ENCODE measurements at places on chromosomes 5 and 9.

DNA sequence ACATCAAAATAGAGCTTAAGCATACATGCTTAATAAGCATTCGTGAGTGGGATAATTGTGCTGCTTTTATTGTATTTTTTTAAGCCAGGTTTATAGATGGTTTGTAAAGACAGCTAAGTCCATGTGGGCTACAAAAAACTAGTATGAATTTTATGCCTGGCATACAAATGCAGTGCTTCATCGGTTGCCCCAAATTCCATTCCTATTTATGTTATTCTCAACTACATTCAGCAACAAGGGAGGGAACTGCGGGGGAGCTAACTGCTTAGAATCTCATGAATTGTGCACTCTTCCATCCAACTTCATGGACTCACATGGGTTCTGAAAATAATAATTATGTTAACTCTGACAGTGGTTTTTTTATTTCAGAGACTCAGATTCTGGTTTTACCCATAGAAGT, 199.2 kb downstream of the FAM170A start:
- DNase-seq, result no peak

DNA sequence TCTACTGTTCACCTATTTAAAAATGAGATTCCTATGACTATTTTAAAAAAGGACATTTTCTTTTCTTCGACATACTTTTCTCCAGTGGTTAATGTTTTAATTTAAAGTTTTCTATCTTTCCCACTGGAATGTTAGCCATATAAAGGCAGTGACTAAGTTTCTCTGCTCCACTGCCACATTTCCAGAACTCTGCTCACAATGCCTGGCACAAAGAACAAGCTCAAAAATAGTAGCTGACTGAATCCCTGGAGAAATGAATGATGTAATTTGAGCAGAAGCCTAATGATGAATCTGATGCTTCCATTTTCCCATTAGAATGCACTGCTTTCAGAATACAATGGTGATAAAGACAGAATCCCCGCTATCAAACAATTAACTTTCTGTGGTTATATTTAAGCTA, 817.8 kb downstream of the MTRR start:
- no peak for DNase-seq

DNA sequence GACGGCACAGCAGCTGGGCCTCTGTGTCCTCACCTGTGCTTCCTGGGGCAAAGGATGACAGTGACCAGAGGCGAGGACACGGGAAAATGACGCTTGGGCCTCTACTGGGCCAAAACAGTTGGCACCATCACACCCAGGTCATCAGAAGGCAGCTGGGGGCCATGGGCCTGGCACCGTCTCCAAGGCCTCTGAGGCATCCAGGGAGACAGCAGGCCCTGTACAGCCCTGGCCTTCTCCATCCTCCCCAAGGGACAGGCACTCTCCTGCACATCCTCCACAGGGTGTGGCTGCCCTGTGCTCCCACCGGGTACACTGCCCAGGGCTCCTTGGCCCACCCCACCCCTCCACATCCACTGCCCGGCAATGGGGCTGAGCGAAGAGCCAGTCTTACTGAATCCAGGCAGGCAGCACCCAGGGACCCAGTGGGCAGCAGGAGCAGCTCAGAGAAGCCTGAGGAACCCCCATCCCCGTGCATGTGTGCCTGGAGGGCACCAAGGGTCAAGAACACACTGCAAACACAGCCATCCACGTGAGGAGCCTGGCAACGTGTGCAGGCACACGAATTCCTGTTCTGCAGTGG, 4.0 kb downstream of the LPCAT1 start:
- DNase-seq, result no peak

DNA sequence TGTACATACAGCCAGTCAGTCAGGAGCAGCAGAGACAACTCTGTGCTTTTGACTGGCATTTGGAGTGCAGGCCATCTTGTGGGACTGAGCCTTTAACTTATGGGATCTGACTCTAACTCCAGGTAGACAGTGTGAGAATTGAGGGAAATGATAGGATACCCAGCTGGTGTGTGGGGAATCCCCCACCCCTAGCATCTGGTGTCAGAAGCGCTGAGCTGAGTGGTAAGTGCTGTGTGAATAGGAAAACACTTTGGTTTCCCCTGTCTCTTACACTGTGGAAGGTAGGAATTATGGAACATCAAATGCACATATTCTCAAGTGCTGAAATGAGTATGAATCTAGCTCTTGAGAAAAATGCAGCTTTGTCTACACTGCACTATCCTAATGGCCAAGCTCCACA, 43.9 kb downstream of the CCDC125 start:
- no peak for DNase-seq

DNA sequence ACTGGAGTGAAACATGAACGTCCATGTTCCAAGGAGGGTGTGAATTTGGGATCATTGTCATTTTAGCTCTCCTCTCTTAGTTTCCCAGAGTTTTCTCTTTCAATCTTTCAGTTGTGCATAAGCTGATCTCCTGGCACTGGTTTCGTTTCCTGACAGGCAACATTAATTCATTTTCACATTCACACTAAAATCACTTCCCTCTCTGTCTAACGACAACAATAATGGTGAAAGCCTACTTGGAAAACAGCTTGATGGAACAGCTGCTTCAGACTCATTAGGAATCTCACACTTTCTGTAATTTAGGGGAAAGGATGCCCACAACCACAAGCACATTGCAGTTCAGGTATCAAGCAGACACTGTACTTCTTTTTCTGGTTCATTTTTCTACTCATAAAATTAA, 188.6 kb downstream of the TRIM36 start:
- no peak for DNase-seq

DNA sequence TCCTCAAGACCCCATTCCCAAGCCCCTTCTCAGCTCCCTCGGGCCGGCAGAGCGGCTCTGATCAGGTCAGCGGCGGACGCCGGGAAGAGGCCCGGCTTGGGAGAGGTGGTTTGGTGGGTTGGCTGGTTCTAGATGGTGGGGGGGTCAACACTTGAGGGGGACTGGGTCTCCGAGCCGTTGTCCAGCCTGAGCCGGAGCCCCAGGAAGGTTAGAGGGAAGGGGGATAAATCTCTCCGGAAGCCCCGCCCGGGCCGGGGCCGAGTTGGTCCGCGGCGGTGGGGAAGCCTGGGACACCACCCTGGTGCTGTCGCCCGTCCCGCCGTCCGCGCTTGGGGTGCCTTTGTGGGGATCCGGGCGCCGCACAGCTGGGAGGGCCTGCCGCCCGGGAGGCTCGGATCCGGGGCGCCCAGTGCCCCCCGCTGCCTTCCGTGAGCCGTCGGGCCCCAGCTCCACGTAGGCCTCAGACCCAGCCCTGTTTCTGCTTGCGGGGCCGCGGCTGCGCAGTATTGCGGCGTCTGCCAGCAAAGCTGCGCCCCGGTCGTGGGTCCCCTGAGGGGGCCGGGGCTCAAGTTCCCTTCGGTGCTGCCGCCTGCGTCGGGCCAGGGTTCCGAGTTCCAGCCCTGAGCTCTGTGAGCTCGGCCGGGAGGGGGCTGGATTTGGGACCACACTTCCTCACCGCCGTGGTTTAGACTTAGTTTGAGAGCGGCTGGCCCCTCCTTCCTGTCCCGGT, 542 bp upstream of the TRIM52 start:
- DNase-seq, result peak; percentile 60

DNA sequence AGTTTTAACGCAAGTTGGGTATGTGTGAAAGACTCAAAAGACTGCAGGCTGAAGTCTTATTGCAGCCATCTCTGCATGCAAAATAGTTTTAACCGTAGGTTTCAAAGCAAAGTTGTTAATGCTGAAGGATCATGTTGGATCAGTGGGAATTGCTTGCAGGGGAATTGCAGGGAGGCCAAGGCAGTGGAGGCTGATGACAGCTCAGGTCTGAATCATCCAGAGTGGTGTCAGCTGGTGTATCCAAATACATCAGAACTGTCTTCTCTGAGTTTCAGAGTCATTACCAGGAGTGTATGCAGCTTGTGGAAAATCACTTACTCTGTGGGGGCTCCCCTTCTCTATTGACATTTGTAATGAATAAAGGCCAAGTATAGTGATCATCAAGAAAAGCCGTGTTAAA, 435.7 kb downstream of the SH3GL2 start:
- no peak for DNase-seq

DNA sequence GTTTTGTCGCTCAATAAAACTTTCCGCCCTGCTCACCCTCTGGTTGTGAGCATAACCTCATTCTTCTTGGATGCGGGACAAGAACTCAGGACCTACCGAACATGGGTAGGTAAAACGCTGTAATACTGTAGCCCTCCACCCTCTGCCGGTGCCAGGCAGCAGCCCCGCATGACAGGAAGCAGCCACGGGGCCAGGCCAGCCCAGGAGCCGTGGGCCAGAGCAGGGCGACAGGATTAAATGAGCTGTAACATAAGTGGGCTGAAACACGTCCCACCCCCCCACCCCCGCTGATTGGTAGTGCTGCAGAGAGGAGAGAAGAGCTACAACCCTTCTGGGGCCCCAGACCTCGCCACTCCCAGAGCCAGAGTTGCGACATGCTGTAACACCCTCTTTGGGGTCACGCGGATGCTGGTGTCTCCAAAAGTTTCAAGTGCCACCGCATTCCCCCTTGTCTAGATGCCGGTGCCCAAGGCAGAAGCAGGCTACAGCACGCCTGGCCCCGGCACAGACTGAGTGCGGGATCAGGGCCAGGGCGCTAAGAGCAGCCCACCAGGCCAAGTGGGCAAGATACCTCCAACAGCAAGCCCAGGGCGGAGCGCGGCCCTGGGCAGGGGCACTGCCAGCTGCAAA, 81.8 kb downstream of the FBXW11 start:
- DNase-seq, result no peak

- DNase-seq, result no peak
Observed at GRCh38 chr9:119020284-119020683, 349.0 kb downstream of the BRINP1 start.

DNA sequence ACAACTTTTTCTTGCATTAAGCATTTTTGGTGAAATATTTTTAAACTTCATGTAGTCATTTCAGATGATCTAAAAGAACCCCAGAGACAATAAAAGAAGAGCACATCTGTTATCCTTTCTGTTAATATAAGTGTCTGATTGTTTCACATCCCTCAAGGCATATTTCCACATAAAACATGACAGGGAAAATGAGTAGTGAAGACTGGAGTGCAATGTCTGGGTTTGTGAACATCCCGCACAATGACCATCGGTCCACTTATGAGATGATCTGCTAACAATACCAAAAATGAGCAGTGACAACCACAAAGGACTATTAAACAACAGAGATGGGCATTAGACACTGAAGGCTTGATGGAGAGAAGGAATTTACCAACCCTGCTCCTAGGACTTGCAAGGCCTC, 209.1 kb downstream of the NR2F1-AS1 start:
- no peak for DNase-seq

DNA sequence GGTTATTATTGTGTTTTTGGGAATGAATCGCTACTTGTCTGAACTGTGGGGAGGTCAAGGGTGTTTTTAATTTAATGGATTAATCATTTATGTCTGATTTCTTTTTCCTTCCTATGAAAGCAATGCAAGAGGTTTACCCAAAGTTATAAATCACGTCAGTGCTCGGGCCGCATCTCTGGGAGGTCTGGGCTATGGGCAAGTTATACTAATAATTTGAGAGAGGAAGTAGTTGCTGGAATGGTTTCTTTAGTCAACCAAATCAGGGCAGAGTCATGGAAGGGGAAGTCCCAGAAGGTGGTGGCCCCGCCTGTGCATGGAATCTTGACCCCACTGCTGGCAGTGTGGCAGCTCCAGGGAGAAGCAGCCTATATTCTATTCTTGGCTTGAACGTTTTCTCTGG, 180.2 kb downstream of the HSPA4 start:
- no peak for DNase-seq

GRCh38 chr5:38157024-38157423, 101.3 kb upstream of the EGFLAM start:
- no peak for DNase-seq

- no peak for DNase-seq
Observed at GRCh38 chr5:52378237-52378636, 409.5 kb upstream of the ITGA1 start.

GRCh38 chr5:149581192-149581861, at the start of gene ARHGEF37:
ARHGEF37 (plus strand) TSS chr5:149581498; CDS start chr5:149597770, 16,272 bp downstream.
- DNase-seq, result peak; percentile 14

DNA sequence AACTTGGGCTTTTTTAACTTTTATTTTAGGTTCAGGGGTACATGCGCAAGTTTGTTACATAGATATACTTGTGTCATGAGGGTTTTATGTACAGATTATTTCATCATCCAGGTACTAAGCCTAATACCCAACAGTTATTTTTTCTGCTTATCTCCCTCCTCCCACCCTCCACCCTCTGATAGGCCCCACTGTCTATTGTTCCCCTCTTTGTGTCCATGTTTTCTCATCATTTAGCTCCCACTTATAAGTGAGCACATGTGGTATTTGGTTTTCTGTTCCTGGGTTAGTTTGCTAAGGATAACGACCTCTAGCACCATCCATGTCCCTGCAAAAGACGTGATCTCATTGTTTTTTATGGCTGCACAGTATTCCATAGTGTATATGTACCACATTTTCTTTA, 172.1 kb downstream of the SNCAIP start:
- DNase-seq, result no peak

DNA sequence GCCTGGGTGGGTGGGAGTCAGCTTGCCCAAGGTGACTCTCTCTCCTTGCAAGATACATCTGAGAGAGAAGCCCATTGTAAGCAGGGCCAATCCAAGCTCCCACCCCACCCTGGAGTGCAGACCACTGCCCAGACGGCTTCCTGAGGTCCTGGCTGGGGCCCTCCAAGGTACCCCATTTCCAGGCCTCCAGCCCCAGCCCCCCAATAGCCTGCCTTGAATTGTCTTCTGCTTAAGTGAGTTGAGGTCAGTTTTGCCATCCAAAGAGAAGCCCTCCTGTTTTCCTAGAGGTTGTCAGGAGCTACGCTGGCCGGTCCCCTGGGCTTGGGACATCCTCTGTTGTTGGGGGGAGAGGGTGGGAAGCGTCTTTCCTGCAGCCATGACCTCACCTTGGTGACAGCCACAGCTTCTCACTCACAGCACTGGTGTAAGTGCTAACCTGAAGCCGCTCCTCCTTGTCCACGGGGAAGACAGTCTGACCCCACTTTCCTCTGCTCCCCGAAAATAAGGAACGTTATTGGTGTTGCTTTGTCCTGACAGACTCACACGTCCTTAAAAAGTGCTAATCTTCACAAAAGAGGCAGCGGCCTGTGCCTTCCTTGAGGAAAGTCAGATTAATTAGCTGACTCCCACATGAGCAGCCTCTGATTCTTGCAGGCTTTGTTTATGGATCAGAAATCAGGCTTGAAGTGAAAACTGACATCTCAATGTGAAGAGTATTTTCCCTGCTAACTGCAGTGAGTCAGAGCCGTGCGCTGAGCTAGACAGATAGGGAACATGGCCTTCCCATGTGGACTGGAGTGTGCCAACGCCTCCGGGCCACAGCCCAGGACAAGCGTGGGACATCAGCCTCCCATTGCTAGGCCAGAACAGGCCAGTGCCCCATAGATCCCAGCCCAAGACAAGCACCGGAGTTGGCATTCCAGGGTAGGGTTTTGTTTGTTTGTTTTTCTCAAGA, 52.3 kb downstream of the ADAMTS2 start:
- no peak for DNase-seq
